ENCODE measurements at places on chromosomes 13 and 19.

DNA sequence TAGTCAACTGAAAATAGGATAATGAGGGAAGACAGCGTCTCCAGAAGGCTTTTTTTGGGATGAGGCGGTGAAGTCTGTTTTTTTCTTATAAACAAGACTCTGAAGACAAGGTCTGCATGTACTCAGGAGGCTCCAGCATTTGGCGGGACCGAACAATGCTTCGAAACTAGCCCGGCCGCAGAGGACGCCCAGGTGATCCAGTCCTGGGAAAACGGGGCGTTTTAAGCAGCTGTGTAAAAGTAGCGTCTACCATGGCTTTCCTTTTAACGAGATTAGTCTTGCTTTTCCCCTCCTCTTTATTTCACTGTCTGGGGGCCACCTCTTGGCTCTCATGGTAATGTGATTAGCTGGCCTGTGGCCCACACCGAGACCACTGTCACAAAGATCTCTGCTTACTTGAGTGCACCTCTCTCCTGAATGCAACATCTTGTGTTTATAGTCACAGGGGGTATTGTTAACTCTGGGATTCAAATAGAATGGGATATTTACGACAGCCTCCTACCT, 29.4 kb upstream of the GTF3A start:
- no peak for DNase-seq

DNA sequence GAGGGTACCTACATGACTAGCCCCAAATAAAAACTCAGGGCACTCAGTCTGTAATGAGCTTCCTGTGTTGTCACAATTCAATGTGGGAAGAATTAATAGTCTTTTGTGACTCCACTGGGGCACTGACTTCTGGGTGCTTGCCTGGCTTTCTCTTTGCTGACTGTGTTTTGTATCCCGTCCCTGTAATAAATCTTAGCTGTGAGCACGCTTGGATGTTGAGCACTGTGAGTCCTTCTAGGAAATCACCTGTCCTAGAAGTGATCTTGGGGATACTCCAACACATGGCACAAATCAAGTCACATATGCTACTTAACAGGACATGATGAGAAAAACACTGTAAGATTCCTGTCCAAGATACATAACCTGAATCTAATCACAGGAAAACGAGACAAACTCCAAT, 83.0 kb downstream of the USP12 start:
- DNase-seq, result no peak

DNA sequence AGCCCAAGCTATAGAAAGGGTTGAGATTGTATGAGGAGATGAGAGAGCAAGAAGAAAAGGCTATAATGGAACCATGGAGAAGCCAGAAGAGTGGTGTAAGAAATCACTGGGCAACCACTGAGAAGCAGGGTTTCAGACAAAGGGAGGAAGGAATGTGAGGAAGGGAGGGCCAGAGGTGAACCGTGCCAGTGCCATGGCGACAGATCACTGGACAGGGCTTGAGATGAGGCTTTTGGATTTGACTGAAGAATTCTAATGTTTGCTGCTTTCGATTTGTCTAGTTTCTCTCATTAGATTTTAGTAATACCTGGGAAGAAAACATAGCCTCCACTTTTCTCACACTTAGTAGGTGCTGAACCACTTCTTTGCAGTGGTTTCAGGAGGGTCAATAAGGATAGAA, 6.3 kb upstream of the GPR183 start:
- DNase-seq, result no peak

- DNase-seq, result peak; percentile 61
These were observed 20.0 kb upstream of the GPR18 start for GRCh38 chr13:99278200-99278599.

DNA sequence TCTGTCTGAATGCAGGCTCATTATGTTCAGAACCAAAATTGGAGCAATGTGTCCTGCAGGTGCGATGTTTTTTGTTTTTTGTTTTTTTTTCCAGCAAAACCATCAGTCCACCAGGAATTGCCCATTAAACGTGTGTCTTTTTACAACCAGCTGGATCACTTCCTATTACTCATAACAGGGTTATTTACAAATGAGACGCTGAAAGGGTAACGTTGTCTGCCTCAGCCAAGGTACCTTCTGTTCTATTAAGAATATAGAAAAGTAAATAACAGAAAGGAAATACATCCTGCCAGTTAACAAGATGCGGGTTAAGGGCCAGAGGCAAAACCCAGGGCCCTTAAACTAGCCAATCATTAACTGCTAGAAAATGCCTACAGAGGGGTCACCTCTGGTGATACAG, 590.4 kb downstream of the TBC1D4 start:
- no peak for DNase-seq

DNA sequence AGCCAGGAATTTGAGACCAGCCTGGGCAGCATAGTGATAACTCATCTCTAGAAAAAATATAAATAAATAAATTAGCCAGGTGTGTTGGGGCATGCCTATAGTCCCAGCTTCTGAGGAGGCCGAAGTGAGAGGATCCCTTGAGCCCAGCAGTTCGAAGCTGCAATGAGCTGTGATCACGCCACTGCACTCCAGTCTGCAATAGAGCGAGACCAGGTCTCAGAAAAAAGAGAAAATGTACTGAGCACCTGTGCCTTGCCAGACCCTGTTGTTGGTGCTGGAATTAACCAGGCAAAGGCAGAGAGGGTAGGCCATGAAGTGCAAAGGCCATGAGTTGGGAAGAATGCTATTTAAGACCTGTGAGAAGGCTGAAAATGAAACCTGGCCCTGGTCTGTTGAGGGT, 2.7 kb downstream of the CYTH2 start:
- DNase-seq, result no peak

- DNase-seq, result no peak
These were observed 4.8 kb upstream of the HIPK4 start for GRCh38 chr19:40394816-40395210.

DNA sequence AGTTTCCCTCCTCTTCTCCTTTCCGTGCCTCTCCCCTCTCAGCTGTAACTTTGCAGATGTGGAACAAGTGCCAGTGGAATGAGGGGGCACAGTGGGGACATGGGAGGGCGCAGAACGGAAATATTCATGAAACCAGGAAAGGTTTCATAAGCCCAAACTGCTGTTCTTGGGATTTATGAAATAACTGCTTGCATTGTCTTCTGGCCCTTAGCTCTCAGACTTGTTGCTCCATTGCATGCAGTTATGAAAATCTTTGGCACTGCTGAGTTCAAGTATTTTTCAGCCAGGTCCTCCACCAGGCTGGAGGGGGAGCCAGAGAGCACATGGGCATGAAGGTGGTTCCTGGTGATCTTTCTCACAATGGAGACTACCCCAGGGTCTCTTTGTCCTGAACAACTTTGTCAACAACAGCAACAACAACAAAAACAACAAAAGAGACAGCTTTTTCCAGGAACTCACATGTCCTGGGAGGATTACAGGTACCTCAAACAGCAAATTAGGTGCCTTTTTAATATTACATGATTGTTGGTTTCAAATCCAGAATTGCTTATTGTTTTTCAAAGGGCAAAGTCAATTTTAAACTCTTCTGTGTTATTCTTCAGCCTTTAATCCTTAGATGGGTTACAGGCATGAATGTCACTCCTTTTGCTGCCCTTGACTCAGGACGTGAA, 1.5 kb downstream of the RGCC start:
- peak; percentile 61 for DNase-seq

DNA sequence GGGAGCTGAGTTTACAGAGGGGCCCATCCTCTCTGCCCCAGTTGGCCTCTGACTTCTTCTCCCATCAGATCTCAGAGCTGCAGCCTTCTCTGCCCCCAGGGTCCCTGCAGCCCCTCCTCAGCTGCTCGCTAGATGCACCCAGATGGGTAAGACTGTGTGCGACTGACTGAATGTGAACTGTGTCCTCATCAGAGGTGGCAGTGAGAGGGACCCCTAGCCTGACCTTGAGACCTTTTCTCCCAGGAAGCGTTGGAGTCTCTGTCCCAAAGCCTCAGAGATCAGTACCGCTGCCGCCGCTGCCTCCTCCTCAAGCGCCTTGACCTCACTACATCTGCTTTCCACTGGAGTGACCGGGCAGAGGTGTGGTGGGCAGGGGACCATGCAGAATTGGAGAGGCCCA, 2.4 kb downstream of the FAM98C start:
- DNase-seq, result no peak

DNA sequence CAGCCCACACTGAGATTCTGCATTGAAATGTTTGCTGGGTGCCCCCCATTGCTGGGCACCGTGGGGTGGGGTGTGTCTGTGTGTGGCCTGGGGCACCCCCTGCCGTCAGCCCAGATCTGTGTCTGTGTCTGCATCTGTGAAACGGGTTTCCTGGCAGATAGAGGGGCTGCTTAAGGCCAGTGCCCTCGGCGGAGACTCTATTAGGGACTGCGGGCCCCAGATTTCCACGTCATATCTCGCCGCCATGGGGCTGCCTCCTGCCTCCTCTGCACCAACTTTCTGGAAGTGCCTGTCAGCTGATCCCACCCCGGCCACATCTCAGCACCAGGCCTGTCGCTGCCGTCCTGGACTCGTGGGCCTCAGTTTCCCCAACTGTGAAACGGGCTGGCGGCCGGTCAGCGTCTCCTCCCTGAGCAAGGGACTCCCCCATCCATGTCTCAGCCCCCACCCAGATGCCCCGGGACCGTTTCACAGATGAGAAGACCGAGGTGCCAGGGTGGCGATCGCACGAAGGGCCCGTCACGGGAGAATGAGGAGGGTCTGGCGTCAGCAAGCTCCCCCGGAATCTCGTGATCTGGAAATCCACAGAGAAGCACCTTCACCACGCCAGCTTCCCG, 21.4 kb downstream of the ARID3A start:
- DNase-seq, result no peak

DNA sequence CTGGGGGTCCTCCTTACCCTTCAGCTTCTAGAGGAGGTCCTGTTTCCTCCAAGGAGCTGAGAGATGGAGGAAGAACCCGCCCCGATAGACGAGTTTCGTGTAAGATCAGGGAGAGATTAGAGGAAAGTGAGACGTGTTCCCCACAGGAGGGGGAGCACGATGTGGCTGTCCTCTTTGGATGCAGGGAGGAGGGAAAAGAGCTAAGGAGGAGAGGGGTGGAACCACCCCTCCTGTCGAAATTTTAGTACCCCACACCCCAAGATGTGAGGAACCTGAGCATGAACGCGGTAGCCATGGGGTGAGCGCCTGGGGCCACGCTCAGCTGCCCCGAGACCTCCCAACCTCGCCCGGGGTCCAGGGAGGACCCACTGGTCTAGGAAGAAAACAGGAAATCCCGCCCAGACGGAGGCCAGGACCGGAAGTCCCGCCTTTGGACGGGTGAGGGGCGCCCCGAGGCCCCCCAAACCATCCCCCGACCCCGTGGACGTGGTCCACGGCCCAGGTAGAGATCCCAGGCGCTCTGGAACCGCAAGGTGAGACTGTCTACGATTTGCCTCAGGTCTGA, 1.2 kb downstream of the AKT1S1 start:
- peak; percentile 55 for DNase-seq

DNA sequence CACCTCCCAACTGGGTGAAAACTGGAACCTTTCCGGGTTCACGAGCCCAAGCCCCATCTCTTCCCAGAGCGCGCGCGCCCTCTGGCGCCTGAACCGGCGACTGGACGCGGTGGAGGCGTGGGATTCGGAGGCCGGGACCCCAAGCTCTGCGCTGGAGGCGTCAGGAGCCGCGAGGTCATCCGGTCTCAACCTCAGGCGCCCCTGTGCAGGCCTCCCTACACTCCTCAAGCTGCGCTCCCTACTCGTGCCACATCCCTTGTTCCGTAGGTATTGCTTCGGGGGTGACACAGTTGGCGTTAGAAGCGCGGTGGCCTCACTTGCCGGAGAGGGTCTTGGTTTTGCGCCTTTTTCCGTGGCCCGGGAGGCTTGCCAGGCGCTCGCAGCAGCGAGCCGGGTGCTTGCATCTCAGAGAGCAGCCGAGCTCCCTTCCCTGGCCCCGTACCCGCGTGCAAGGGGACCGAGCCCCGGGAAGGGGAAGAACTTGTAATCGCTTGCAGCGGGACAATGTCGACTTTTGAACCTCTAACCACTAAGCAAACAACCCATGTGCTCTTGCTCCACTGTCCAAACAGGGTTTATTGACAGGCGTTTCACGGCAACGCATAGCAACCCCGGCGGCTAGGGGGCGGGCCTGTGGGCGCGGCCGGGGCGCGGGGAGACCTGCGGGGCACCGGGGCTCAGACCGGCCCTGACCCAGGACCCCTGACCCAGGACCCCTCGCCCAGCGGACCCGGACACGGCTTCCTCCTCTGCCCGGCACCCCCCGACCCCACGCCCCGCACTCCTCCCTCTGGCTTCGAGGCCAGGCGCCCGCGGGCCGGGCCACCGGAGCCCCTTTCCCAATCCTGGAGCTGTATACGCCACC, 8.5 kb downstream of the CDX2 start:
- DNase-seq, result no peak

DNA sequence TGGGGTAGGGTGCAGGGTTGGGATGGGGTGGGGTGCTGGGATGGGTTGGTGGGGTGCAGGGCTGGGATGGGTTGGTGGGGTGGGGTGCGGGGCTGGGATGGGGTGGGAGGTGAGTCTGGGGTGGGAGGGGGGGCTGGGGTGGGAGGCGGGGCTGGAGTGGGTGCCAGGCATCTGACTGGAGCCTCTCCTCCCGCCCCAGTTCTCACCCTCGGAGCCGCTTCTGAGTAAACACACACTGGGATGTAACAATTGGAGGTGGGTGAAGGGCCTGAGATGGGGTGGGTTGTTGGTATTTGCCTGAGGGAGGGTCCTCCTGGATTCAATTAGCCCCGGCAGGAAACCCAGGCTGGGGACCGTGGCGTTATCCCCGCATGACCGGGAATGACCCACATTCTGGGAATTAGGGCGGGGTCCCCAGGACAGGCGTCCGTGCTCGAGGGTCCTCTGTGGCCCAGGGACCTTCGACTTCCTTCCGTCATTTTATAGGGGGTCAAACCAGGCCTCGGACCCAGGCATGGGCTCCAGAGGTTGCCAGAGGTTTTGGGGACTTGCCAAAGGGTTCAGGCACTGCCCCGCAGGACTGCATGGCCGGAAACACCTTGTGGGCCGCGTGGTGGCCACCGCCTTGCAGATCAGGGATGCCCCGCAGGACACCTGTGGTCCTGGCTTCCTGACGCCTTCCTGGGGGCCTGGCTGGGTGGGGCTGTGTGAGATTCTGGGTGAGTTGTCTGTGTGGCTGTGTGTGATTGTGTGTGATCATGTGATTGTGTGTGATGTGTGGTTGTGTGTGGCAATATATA, 1.4 kb downstream of the TMPRSS9 start:
- DNase-seq, result no peak

DNA sequence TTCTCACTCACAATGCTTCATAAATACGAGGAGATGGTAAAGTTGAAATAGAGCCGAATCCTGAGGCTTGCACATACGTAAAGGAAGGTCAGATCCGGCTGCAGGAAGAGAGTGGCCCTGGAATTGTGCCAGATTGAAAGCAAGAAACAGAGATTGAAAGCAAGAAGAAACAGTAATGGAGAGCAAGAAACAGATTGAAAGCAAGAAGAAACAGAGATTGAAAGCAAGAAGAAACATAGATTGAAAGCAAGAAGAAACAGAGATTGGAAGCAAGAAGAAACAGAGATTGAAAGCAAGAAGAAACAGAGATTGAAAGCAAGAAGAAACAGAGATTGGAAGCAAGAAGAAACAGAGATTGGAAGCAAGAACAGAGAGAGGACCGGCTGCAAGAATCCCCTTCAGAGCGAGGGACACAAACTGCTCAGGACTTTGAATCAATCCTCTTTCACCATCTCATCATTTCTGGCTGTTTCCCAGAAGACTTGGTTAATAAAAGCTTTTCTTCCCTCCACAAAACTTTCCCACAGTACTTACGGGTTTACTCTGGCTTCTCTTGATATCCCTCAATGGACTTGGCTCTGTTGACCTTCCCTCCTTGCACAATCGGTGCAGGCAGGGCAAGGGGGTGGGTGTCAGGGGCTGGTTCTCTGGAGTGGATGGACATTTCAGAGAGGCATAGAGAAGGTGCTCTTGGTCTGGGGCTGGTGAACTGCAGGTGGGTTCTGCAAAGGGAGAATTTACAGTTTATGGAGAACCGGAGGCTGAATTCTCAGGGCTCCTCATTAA, 25.5 kb downstream of the OR7A5 start:
- no peak for DNase-seq

Measured in CD14-positive monocyte (primary cell).